ENCODE measurements at places on chromosomes 3 and 15.

DNA sequence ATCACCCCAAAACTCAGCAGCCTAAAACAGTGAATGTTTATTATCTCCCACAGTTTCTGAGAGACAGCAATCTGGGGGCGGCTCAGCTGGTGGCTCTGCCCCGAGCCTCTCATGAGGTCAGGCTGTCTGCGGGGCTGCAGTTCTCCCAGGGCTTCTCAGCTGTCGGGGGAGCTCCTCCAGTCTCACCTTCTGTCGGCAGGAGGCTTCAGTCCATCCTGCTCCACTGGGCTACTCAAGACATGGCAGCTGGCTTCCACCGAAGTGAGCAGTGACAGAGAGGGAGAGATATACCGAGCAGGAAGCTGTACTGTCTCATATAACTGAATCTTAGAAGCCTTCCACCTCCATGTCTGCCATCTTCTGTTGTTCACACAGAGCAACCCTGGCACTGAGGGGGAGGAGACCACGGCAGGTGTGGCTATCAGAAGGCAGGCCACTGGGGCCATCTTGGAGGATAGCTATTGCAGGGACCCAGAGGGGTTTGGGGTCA, 72.8 kb upstream of the ITGA11 start:
- DNase-seq, result no peak

- DNase-seq, result no peak
Observed at GRCh38 chr3:62942227-62942626, 67.0 kb upstream of the CADPS start.

DNA sequence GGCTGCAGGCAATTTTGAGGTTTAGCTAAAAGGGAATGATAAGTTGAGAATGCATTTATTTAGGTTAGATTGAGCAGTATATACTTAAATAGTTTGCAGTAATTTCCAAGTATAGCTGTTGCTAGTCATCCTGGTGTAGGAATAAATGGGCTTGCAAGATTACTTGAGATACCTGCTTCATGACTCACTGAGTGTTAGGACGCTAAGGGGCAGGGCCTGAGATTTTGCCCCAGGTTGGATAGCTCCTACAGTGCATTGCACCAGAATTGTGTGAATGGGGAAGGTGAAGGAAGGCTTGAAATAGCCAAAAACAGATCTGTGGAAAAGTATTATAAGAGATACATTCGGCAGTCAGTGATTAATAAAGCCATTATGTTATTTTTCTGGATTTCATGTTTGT, 72.8 kb downstream of the KCNH8 start:
- DNase-seq, result no peak

- DNase-seq, result no peak
Observed at GRCh38 chr3:46435081-46435726, 28.1 kb downstream of the CCRL2 start.

DNA sequence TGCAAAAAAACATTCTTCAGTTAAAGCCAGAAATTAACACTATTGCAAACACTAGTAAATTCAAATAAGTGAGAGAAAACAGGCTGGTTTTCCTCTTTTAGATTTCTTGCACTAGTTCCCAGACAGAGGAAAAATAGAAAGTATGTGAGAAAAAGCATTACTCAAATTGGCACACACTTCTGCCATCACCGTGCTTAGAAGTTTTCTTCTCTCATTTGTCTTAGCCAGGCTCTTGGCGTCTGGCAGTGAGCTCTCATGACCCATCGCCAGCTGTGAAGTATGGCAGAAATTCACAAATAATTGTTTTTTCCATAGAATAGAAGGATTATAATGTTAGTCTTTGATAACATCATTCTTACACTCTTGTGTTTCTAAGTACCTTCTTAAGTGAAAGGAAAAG, 515.9 kb downstream of the GBE1 start:
- no peak for DNase-seq

DNA sequence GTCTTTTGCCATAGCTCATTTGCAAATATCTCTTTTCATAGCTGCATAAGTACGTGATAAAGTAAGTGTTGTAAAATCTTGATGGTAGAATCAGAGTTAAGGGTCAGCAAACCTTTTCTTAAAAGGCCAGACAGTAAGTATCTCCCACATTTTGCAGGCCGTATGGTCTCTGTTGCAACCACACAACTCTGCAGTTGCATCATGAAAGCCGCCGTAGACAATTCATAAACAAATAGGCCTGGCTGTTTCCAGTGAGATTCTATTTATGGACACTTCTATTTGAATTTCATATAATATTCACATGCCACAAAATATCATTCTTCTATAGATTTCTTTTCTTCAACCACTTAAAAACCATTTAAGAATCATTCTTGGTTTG, 248.5 kb downstream of the TLE3 start:
- DNase-seq, result no peak

DNA sequence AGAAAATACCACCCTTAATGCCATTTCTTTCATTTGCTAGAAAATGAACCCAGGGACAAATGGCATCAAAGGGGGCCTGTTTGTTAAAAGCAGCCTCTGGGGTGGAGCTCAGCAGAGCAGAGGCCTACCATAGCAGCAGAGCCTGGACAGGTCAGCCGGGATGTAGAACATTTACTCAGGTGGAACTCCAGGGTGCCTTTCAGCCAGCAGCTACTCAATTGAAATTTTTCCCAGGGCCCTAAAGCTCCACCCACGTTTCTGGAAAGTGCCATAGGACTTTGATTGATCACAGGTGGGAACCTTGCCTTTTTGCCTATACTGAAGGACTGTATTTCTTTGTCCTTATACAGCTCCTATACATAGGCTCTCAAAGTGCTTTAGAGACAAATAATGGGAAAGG, 74.5 kb upstream of the C15orf61 start:
- DNase-seq, result no peak

- no peak for DNase-seq
Observed at GRCh38 chr15:31292391-31293015, 34.1 kb upstream of the KLF13 start.

DNA sequence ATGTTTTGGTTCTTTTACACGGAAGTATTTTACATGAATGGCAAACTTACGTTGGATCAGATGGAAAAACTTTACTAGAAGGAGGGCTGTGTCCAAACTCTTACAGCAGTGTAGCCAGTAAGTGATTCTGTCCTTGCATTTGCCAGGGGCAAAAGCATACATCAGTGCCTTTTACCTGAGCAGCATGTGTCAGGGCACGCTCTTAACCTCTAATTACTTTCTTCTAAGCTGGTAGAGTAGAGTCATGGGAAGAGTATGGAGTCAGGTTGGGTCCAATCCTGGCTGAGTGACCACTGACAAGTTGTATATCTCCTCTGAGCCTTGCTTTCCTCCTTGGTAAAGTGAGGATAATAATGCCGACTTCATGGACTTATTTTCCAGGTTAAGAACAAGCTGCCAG, 47.1 kb downstream of the RYR3 start:
- no peak for DNase-seq

- DNase-seq, result peak; percentile 29
Observed at GRCh38 chr3:13012221-13012691, 61.0 kb downstream of the IQSEC1 start.

DNA sequence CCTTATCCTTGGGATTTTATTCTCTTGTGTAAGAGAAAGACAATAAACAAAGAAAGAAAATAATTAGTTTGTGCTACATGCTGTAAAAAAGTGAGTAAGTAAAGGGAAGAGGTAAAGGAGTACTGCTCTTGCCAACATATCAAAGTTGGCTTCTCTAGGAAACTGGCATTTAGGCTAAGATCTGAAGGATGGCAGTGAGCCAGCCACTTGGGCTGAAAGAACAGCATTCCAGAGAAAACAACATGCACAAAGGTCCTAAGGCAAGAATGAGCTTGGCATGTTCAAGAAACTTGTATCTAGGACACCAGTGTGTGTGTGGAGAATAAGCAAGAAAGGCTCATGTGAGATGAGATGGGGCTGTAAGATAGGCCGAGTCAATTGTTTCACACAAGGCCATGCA, 245.5 kb upstream of the MANF start:
- DNase-seq, result no peak

GRCh38 chr3:126995926-126996512, 13.1 kb downstream of the PLXNA1 start:
- no peak for DNase-seq

DNA sequence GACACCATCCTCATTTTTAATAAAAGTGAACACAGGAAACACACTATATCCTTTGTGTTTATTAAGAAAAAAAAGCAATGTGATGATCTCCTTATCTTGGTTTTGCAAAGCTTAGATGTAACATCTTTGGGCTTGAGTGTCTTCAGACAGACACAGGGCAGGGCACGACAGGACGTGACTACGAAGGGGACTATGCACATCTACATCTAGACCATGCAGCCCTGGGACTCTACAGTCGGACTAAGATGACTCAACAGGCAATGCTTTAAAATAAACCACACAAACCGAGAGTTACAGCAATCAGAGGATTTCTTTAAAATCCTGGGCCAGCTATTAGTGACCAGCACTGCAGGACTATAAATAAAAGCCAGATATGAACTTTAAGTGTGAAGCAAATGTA, 22.8 kb upstream of the TM2D3 start:
- DNase-seq, result no peak

DNA sequence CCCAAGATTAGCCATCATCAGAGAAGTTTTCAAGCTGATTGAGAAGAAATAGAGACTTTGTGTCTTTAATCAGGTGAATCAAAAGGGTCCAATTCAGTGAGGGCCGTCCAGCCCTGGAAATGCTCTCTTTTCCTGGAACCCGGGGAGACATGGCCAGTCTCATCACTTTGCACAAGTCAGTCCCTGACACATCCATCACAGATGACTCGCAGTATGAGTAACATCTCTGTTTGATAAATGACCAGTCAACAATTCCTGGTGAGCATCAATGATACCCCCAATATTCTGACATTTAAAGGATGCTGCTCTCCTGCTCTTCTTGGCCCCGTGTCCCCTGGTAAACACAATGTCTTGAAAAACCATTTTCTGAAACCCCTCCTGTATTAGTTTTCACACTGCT, 26.7 kb downstream of the C3orf20 start:
- DNase-seq, result no peak

- no peak for DNase-seq
Observed at GRCh38 chr3:157618075-157618760, 115.0 kb upstream of the VEPH1 start.

- no peak for DNase-seq
Observed at GRCh38 chr15:45427085-45427484, 48.7 kb upstream of the GATM start.

GRCh38 chr15:73598530-73599160, 34.5 kb downstream of the NPTN start:
- no peak for DNase-seq

DNA sequence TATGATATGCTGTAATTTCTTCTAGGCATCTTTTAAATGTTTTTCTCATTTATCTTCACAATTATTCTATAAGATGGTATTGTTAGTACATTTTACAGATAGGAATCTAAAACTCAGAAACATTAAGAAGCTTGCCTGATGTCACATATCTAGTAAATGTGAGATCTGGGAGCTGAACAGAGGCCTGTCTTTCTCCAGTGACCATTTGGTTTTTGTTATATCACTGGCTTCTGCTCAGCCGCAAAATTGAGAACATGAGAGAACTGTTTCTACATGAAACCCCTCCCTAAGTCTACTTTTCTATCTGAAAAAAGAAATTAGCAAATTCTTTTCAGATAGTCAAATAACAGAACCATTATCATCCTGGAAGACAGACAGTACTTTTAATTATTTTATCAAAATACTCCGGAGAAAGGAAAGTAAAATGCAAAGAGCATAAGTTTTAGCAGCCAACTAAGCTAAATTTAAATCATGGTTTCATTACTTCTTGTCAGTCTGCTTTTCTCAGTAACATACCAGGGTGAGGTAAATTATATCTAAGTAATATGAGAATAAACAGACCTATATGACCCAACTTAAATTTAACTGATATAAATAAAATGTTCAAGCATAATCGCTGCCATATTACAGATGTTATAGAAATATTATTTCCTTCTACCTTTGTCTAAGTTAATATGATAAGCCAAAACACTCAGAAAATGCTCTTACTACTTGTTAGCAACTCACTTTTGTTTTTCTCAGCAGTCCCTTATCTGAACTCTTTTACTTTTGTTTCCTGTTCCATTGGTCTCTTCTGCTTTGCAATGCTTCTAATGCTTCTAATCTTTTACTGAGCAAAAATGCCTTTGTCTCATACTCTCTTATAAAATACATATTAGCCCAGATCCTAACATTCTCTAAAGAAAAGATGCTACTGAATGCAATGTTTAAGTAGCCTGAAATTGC, 68.0 kb upstream of the MBNL1 start:
- DNase-seq, result no peak

DNA sequence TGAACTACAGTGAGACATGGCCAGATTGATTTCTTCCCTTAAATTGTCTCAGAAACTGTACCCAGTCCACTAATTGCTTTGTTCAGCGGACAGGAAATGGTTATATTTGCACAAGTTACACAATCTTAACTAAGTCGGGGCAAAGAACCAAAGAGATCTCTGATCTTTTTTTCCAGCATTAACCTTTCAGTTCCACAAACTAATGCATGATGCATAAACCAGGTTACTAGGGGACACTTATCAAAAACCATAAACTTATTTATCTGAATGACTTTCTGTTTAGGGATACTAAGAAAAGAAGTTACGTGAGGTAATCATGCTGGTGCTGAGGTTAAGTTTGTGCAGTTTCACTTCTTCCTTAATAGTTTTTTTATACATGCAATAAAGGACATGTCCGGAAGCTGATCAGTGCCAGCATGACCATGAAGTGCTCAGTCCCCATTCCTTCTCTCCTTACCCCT, 22.4 kb downstream of the FNDC3B start:
- no peak for DNase-seq

- DNase-seq, result no peak
Observed at GRCh38 chr3:149586871-149587270, 71.0 kb downstream of the WWTR1 start.

GRCh38 chr3:57199895-57200297, at the start of gene HESX1:
Gene HESX1 (minus strand): TSS chr3:57199978. CDS start chr3:57199918, 60 bp downstream.
- no peak for DNase-seq

- DNase-seq, result no peak
Observed at GRCh38 chr15:100343251-100343650, 1.5 kb upstream of the ADAMTS17 start.

DNA sequence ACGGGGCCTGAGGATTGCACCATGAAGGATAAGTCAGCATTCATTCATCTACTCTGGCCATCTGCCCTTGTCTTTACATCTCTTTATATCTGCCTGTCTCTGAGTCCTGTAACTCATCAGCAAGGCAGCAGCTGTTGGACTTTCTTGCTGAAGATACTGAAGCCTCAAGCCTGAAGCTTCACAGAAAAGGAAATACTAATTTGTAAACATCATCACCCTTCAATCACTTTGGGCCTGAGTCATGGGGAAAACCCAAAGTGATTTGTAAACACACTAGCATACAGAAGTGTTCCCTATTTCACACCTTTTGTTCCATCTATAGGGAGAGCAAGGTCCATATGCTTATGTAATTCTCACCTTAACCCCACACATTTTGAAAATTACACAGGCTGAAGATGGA, 928.2 kb downstream of the EPHA3 start:
- no peak for DNase-seq

GRCh38 chr15:78630886-78631633, 9.9 kb downstream of the CHRNB4 start:
- DNase-seq, result no peak

GRCh38 chr3:57675530-57675929, 17.3 kb downstream of the DENND6A start:
- no peak for DNase-seq

All from activated CD8-positive, alpha-beta memory T cell treated with anti-CD3 and anti-CD28 coated beads for 4 hours (primary cell).